ENCODE measurements at places on chromosomes 7 and 10.

DNA sequence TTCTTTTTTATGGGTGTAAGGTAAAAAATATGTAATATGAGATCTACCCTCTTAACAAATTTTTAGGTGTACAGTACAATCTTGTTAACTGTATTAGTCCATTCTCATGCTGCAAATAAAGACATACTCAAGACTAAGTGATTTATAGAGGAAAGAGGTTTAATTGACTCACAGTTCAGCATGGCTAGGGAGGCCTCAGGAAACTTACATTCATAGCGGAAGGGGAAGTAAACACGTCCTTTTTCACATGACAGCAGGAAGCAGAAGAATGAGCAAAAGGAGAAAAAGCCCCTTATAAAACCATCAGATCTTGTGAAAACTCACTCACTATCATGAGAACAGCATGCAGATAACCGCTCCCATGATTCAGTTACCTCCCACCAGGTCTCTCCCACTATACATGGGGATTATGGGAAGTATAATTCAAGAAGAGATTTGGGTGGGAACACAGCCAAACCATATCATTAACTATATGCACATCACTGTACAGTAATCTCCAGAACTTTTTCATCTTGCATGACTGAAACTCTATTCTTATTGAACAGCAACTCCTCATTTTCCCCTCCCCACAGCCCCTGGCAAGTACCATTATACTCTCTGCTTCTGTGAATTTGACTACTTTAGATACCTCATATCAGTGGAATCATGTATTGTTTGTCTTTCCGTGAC, 127.4 kb downstream of the WNT2 start:
- DNase-seq = no peak

DNA sequence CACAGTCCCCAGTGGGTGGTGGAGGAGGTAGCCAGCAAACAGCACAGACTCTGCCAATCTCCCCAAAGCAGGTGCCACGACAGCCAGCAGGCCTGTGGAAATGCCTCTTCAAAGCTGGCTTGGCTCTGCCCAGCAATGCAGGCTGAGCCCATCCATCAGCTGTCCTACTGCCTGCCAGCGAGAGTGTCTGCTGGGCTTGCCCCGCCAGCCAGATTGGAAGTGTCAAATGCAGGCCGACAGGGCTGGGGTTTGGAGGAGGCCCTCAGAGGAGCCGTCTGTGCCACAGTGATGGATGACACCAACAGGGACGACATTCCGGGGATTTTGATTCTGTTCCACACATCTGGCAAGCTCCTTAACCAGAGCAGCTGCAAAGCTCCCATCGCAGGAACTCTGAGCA, 16.7 kb downstream of the HABP2 start:
- DNase-seq = no peak

GRCh38 chr7:16027396-16027795, 340.9 kb upstream of the MEOX2 start:
- no peak for DNase-seq

DNA sequence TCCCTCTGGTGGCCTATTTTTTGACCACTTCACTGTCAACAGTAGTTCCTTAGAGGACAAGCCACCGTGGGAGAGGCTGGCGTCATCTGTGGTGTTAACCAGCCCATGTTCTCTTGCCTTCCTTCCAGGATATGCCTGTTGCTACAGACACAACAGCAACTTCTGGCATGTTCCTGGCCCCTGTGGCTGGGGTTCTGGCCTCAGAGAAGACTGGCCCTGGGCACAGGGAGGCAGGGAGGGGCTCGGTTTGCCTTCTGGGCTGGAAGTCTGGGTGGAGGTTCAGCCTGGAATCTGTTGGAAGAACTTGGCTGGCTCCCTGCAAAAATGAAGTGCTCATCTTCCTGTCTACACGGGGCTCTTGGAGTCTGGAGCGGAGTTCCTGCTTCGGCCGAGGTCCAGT, 25.7 kb downstream of the GOLGA7B start:
- DNase-seq = no peak

DNA sequence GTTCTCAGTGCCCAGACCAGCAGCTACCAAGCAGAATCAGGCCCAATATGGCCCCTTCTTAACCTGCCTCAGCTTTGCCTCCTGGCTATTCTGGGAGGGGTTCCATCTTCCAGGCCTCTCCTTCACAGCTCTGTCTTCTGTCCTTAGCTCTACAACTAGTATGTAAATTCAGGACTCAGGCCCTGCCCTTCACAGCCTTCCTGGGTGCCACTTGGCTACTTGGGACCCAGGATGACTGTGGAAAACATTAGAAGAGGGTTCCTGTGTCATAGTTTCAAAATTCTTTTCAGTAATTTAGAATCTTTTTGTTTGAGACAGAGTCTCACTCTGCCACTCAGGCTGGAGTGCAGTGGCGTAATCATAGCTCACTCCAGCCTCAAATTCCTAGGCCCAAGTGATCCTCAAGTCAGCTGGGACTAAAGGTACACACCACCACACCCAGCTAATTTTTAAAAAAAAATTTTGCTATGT, 33.2 kb upstream of the PAPSS2 start:
- no peak for DNase-seq

- DNase-seq = no peak
These were observed 81.9 kb upstream of the CALN1 start for GRCh38 chr7:72493850-72494661.

GRCh38 chr10:35127289-35127891, 744 bp downstream of the CREM start:
- peak; percentile 28 for DNase-seq
